ENCODE measurements at places on chromosomes 5 and 9.

DNA sequence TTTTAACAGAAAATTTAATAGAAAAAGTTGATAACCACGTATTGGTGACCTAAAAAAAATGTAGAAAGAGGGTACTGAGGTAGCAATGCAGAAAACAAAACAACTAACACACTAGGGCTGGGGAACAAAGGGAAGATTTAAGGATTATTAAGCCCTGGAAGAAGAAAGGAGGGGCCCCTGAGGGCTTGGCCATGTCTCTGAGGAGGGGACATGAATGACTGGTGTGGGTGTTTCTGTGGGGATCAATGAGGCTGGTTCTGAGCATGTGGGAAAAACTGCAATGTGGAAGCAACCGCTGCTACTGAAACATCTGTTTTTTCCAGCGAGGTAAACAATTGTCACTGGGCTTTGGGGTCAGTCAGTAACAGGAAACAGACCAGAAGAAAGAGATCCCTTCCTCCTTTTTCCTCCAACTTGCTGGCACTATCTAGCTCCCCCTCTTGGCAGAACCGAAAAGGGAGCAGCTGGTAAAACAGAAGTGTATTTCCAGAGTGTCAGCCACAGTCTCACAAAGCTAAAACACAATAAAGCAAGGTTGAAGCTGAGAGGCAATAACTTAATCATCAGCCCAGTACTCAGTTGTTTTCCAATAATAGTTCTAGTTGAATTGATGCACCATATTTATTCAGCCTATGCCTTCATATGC is 48.3 kb downstream of the ATPSCKMT start:
- peak; percentile 42 for DNase-seq

DNA sequence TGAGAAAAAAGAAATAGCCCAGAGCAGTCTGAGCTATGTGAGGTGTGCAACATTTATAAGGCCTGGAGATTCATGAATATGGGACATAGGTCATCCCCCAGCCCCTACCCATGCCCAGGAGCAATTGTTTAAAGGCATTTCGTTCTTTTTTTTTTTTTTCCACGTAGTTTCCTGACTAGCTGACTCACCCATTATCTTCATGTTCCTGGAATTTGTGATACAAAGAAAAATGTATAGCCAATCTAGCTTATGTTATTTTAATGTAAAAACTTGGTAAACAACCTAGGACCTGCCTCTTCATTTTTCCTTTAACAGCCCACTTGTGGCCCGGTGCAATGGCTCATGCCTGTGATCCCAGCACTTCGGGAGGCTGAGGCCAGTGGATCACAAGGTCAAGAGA is 81.3 kb downstream of the OSTF1 start:
- DNase-seq: no peak

DNA sequence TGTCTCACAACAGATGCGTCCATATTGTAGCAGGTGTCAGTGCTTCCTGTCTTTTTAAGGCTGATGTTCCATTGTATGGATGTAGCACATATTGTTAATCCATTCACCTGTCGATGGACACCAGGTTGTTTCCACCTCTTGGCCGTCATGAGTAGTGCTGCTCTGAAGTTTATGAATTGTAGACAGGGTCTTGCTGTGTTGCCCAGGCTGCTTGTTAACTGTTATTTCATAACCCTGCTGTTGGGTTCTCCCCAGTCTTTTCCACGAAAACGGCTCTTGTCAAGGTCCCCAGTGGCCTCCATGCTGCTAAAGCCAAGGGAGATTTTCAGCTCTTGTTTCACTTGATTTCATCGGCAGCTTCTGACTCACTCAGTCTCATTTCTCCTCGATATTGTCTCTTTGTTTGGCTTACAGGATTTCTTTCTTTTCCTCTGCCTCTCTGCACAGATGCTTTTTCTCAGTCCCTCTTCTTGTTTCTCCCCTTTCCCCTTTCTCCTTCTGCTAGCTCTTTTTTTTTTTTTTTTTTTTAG is 12.1 kb upstream of the PSD2 start:
- DNase-seq: no peak

- DNase-seq: no peak
These were observed 20.2 kb upstream of the MTAP start for GRCh38 chr9:21782205-21782604.

DNA sequence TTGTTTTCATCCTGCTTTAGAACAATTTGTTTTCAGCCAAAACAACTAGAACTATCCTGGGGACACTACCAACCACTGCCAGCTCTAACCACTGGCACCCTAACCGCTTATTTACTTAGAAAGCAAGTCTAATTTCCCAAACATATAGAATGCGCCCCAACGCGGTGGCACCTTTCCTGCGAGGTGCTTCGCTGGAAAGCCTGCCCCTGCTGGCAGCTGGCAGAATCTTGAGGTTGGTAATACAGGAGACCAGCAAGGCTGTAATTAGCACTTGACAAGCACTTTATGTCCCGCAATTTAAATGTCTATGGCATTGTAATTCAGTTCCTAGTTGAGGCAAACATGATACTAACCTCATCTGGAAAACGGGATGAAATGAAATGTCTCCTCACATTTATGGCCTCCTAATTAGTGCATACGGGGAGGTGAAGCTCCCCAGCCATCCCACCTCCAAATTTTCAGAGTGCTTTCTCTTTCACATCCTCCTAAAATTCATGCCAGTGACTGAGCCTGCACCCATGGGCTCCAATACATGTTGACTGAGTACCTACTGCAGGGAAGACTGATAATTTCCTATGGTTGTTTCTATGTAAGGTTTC is 30.4 kb downstream of the GABBR2 start:
- peak; percentile 49 for DNase-seq

- DNase-seq: no peak
These were observed 244.8 kb upstream of the MPDZ start for GRCh38 chr9:13524245-13524644.

- DNase-seq: no peak
These were observed 354.9 kb downstream of the DIRAS2 start for GRCh38 chr9:90287567-90288274.

- peak; percentile 90 for DNase-seq
These were observed 11.1 kb downstream of the EXD3 start for GRCh38 chr9:137411645-137412380.

GRCh38 chr5:57486027-57486602 is 3.5 kb upstream of the ACTBL2 start:
- no peak for DNase-seq

- DNase-seq: no peak
These were observed 19.0 kb downstream of the FOXB2 start for GRCh38 chr9:77038281-77039036.

GRCh38 chr5:65508978-65509377 is 27.3 kb upstream of the ADAMTS6 start:
- DNase-seq: no peak

DNA sequence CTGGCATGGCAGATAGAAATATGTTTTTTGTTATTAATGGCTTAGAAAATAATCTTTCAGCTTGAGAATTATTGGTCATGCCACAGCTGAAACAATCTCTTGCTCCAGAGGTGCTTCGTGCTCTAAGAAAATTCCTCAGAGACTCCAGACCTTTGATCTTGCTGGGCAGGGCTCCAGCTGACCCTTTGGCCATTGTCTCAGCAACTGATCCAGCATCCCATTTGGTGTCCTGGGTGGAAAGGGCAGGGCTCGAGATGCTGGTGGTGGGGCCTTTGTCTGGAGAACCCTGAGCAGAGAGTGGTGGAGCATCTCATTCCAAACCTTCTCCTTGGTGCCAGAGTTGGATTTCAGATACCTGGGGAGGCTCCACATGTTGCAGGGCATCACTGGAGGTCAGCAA is 43.2 kb upstream of the PIK3R1 start:
- no peak for DNase-seq

- DNase-seq: no peak
These were observed 40.5 kb upstream of the TRIO start for GRCh38 chr5:14102666-14103065.

GRCh38 chr9:34985311-34985899 is 4.1 kb upstream of the DNAJB5 start:
- peak; percentile 75 for DNase-seq

DNA sequence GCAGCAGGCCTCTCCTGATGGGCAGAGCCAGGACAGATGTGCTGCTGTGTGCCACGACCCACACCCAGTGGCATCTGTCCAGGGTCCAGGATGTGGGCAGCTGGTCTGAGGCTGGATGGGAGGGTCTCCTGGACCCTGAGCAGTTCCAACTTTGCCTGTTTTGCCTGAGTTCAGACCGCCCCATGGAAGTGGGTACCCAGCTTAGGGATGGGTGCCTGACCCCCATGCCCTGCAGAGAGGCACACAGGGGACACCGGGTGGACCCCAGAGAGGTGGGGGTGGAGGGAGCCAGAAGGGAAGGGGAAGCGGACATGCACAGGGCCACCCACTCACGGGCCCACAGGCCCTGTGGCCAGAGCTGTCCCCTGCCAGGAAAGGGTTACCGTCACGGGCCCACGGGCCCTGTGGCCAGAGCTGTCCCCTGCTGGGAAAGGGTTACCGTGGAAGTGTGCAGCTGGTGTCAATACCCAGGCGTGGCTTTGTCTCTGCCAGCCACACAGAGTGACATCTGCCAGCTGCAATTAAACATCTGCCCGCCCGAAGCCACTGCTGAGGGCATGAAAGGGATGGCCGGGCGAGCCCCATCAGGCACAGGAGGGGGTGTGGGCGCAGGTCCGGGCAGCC is 50.0 kb downstream of the NACC2 start:
- no peak for DNase-seq
